ENCODE measurements at places on chromosomes 7 and 10.

DNA sequence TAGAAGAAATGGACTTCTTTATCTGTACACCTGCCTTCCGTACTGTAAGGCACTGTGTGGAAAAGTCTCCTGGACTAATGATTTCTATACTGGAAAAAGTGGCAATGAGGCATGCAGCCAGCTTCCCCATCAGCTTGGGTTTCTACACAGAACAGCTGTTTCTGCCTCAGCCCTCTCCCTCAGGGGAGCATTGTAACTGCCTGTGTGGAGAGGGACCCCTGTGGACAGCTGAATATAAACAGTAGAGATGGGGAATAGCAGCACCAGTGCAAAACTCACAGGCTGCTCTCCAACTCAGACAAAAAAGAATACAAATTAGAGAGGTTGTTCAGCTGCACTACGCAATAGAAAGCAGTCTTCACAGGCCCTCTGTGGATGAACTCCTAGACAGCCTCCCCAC, 451.3 kb upstream of the MBL2 start:
- no peak for DNase-seq

- DNase-seq = no peak
These were observed 1.2 kb downstream of the TPK1 start for GRCh38 chr7:144834641-144835144.

- no peak for DNase-seq
These were observed 2.2 kb upstream of the PON3 start for GRCh38 chr7:95398155-95398940.

DNA sequence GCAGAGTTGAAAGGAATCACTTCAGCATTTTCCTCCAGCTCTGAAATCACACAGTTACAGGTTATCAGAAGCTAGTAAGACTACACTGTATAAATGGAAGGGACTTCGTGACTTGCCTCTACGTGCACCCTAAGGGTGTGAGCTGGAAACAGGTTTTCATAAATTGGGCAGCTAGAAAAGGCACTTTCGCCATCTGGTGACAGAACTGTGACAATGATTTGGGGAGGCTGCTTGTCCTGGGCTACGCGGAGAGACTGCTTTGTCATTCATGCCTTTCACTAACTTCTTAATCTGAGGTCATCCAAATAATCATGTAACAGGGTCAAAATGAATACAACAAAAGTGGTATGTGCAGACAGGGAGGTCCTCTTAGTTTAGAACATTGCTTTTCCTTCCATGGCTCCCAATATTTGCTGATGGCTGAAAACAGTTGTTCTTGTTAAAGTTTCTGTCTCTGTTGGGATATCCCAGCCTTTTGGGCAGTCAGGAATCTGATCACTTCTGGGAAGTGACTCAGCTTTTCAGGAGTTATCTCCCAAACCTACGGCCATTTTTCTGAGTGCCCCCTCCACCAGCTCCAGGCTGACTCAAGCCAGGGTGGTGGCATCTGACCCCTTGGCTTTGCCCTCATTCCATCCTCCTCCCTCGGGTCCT, 17.8 kb downstream of the VWC2 start:
- no peak for DNase-seq

- DNase-seq = no peak
These were observed 24.3 kb upstream of the LAMB1 start for GRCh38 chr7:108027239-108027638.

- DNase-seq = no peak
These were observed 203.5 kb downstream of the CTNNA3 start for GRCh38 chr10:67492317-67493019.

DNA sequence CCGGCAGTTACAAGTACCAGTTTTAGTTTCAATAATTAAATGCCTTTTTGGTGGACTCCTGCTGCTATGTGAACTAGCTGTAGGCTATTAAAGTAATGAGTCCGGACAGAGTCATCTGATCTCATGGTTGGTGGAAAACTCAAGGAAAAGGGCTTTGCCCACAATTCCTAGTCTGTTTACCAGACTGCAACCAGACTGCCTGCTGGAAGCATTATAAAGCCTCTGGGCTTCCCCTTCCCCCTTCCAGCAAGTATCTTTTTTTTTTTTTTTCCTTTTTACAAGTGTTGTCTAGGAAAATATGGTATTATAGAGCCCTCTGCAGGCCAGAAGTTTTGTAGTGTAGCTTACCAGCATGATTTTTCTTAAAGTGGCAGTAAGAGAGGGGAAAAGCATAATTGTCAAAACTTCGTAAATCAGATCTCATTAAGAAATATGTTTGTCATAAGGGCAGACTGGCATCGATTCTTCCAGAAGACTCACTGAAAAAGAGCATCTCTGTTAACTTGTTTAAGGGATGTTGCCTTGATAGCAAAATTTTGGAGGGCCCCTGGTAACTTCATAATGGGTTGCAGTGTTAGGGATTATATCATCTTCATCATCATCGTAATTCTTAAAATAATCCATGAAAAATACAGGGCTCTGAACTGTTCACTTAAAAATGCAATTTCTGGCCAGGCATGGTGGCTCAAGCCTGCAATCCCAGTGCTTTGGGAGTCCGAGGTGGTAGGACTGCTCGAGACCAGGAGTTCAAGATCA, 181.3 kb downstream of the TAX1BP1 start:
- peak; percentile 11 for DNase-seq

GRCh38 chr10:14875941-14876340, 2.7 kb upstream of the SUV39H2 start:
- no peak for DNase-seq

- no peak for DNase-seq
These were observed 561 bp upstream of the HNRNPF start for GRCh38 chr10:43409385-43410109.

DNA sequence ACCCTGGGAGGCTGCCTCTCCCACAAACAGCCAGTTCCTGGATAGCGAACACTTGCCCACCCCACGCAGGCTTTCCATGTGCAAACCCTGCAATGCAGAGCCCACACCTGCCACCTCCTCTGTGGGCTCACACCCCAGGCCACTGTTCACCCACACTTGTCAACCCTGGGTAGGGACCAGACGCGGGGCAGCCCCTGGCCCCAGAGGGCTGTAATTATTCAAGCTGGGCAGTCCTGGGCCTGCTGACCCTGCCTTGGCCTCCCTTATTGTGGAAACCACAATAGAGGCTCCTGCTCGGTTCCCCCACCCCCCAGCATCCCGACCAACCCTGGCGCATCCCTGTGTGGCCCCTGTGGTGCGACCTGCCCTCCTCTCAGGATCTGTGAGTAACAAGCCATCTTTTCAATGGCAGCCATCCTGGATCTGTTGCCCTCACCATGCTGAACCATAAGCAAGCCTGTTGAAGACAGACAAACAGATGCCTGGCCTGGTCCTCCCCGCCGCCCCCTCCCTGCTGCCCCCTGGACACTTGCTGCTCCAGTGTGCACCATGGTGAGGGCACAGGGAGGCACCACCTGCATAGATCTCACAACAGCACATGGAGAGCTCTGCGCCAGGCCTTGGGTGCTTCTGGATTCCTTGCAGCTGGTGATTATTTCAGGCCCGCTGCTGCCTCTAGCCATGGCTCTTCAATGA, 15.8 kb upstream of the UBE3C start:
- no peak for DNase-seq

DNA sequence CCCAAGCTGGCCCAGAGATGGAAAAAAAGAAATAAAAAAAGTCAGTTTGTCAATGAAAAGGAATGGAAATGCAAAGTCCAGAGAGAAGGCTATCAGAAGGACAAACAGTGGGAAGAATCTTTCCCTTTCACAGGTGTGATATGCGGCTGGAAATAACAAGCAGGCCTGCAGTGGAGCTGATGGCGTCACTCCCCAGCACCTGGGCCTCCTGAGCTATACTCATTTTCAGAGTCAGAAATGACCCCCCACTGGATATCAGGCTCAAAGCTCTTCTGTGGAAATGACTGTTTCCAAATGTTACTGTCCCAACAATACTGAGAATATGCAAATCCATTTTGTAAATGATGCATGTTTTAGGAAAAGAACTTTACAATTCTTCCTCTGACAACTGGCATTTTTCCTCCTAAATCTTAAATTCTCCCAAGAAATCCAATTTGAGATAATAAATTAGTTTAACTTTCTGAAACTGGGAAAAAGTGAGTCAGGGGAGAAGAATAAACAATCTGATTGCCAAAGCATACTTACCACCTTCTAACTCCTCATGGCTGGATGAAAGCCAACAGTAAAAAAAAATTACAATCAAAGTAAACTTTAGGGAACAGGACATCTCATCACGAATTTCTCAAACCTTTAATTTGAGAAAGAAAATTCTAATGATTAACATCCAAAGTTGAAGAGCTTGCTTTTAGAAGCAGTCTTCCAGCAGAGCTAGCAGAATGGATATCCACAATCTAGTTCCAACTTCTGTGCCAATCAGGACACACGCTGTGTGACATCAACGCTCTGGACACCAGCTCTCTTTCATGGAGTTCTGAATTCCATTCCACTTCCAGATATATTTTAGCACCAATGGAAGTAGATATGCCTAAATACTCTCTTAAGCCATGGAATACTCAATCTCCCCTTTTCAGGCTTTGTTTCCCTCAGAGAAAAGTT, 5.3 kb upstream of the CUZD1 start:
- DNase-seq = no peak

DNA sequence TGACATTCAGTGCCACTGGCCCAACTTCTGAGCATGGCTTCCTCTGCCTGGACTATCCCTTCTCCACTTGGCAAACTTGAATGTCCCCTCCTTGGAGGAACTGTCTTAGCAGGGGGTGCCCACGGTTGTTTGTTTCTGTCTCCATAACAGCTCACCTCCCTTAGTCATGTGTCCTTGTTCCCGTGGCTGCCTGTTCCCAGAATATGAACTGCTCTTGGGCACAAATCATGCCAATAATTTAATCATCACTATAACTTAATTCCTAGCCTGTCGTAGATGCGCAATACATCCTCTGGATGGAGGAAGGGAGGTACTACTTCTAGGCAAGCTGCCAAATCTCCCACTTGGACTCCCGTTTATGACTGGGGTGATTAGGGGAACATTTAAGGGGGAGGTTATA, 173.1 kb downstream of the MYOF start:
- no peak for DNase-seq

DNA sequence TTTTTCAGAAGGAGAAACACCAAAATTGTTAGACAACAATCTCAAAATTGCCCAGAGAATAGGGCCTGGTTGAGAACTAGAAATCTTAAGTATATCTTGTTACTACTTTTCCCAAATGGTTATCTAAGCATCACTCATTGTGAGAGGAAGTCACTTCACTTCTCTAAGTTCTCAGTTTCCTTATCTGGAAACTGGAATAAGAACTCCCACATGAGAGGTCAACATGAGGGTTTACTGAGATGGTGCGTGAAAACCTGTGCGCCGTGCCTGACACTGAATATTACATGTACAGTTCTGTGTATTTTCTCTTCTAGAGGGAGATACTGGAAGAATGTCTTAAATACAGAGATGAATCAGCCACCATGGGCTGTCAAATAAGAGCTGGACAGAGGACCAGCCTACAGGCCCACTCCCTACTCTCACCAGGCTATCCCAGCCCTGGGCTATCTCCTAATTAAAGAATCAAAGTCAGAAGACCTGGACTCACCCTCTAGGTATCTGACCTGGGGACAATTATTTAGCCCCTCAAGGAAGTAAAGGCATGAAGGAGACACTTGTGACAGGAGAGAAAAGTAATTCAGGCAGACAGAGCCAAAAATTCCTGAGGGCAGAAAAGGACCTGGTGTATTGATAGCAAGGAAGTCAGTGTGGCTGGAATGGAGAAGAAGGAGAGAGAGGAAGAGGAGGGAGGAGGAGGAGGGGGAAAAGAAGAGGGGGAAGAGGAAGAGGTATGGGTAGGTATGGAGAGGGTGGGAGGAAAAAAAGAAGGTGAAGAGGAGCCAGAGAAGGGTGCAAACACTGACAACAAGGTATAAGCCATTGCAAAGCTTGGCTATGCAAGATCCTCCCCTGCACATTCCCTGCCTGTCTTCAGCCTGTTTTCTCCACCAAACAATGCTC, 44.9 kb downstream of the CCDC71L start:
- DNase-seq = no peak

- DNase-seq = no peak
These were observed 5.1 kb upstream of the GRID1 start for GRCh38 chr10:86371691-86372090.

- no peak for DNase-seq
These were observed 385.4 kb upstream of the LRGUK start for GRCh38 chr7:133741703-133742102.

GRCh38 chr7:157690058-157690832, 353.4 kb downstream of the DNAJB6 start:
- DNase-seq = no peak

DNA sequence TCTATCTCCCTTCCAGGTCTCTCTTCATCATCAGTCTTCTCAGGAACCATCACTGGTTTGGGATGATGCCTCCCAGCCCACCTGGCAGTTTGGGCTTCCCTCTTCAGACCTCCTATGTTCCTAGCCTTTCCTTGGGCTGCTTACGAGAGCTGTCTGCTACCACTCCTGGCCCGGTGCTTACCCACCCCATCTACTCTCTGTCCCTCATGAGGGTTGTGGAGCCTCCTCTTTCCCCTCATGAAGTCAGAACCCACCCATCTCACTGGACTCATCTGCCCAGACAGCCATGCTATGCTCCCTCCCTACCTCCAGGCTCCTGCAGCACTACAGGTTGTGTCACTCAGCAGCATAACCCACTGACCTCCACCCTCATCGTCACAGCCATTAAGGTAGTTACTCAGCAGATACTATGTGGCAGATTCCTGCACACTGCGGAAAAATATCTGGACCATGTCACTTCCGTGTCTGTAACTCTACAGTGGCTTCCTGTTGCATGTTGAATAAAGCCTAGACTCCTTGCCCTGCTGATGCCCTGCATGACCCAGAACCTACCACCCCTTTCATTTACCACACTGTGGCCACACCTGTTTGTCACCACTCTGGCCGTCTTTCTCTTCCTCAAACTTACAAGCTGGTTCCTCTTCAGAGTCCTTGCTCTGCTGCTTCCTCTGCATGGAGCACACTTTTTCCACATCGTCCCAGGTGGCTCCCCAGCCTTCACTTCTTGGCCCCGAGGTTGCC, 2.0 kb downstream of the DBNL start:
- DNase-seq = no peak

GRCh38 chr10:132184816-132185593, 1.7 kb upstream of the DPYSL4 start:
- no peak for DNase-seq

GRCh38 chr10:88974446-88975376, 15.9 kb upstream of the FAS start:
- no peak for DNase-seq

- DNase-seq = no peak
These were observed 4.9 kb upstream of the ADCY1 start for GRCh38 chr7:45569290-45569685.

DNA sequence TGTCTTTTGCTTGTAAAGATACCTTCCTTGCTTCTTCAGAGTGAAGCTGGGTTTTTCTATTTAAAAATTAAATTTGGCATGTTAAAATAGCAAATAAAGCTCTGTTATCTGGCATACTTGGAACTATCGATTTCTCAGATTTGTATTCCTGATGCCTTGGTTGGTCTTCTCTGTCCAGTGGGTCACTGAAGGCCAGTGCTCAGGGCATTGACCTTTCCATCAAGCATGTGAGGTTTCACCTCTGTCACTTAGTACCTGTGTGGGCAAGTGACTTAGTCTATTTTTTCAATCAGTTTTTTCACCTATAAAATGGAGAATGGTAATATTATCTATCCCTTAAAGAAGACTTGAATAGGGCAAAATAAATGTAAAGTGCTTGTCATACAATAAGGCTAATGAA, 311.3 kb downstream of the BICC1 start:
- DNase-seq = no peak
